ENCODE measurements at places on chromosomes 3 and 15.

DNA sequence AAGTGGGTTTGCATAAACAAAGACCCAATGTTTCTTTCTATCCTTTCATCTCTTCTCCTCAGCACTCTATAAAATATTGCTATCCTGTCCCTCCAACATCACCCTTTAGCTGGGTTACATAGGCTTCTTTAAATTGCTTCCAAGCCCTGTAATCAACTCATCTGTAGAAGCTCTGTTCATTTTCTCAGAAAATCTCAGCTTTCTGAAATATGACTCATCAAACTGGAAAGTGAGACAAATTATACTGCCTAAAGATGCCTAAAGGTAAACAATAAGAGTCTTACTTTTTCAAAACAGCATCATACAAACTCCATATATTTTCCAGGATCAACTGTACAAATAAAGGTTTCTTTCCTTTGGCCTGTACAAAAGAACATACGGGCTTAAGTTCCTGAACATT lies 33.8 kb downstream of the EFL1 start:
- DNase-seq: no peak

- DNase-seq: no peak
Measured at GRCh38 chr3:45538641-45538986, 55.9 kb upstream of the LIMD1 start.

DNA sequence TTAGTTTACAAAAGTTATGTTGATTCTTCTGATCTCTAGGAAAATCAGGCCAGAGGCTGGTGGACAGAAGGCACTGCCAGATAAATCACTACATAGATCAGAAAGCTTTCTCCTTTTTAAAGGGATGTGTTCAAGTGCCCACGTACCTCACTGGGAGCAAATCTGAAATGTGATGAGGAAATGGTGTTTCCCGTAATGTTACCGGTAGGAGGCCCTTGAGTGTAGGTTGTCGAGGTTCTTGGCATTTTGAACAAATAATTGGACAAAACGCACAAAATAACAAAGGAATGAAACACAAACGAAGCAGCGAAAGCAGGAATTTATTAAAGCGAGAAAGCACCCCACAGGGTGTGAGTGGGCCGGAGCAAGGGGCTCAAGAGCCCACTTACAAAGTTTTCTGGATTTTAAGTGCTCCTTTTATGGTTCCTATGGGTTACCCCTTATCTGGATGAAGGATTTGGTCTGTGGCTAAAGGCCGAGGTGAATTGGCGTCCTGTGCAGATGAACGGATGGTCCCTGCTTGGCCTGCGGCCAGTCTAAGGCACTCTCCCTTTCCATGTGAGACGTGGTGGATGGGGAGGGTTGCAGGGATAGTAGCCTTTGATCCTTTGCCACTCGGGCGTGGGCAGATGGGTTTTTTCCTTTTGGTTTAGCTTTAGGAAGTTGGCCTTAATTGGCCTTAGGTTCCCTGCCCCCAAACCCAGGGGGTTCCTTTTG lies 1.0 kb downstream of the SNX1 start:
- DNase-seq: no peak

GRCh38 chr3:3365716-3366115 lies 186.2 kb upstream of the CRBN start:
- no peak for DNase-seq

- no peak for DNase-seq
Measured at GRCh38 chr3:7203969-7204847, 343.3 kb downstream of the GRM7 start.

GRCh38 chr3:123712077-123712860 lies 127.4 kb upstream of the HACD2 start:
- DNase-seq: no peak

DNA sequence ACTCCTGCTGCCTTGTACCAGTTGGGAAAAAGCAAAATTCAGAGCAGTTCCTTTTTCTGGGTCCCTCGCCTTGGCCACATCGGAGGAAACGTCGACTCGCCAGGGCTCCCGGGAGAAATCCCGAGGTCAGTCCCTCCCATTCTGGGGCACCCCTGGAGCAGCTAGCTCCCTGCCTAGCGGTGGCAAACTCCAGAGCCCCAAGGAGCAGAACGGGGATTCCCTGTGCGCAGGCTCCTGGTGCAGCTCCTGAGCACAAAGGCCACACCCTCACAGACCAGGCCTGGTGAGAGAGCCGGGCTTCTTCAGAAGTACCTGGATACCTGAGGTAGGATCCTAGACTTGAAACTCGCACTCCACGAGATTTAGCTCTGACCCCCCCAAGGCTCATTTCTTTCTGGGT lies 2.6 kb downstream of the LRRC3B start:
- DNase-seq: no peak

- DNase-seq: no peak
Measured at GRCh38 chr3:73687106-73688004, 62.6 kb upstream of the PDZRN3 start.

- DNase-seq: no peak
Measured at GRCh38 chr15:60391722-60392315, 6.0 kb downstream of the ANXA2 start.

DNA sequence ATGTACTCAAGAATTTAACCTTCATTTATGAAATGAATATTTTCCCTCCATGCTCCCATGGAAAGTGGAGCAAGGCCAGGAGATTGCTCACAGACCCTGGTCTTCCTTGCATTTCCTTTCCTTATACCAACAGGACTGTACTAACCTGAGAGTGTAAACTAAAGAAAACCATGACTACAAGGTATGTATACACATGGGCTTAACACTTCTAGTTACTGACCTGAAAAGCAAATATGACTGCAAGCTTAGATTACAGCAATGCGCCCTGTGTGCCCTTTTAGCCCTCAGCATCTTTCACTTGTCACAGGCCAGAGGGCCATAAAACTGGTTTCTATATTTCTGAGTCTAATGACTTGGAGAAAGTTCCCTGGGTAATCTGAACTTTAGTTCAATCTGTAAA lies 52.1 kb downstream of the NEK10 start:
- no peak for DNase-seq

DNA sequence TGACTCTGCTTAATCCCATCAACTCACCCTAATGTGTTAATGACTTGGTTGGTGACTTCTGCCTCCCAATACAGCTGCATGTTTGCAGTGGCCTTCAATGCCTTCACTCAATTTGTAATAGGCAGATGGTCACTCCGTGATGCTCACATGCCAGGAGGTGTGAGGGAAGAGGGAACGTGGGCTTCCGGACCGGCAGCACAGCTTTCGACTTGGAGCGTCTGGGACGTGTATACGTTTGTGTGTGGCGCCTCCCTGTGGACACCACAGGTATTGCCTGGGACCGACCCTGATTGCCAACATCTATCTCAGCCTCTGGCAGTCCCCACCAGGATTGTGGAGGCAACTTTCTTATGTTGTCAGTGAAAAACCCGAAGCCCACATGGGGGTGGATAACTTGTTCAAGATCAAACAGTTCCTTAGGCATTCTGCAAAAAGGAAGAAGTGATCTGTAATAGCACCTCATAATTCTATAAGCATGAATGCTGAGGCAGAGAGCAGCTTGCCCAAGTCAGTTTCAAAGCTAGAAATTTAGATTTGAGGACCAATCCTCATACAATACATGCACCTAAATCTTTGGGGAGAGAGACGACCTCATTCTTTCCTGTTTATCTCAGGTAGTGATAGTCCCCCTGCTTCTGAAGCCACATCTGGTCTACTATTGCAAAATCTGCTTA lies 16.9 kb downstream of the MRPL46 start:
- DNase-seq: peak; percentile 51

GRCh38 chr15:90994059-90994416 lies 297 bp downstream of the PRC1 start:
- DNase-seq: no peak

- DNase-seq: no peak
Measured at GRCh38 chr3:173933113-173933512, 535.6 kb downstream of the NLGN1 start.

- no peak for DNase-seq
Measured at GRCh38 chr3:141942006-141942405, 65.6 kb downstream of the ATP1B3 start.

DNA sequence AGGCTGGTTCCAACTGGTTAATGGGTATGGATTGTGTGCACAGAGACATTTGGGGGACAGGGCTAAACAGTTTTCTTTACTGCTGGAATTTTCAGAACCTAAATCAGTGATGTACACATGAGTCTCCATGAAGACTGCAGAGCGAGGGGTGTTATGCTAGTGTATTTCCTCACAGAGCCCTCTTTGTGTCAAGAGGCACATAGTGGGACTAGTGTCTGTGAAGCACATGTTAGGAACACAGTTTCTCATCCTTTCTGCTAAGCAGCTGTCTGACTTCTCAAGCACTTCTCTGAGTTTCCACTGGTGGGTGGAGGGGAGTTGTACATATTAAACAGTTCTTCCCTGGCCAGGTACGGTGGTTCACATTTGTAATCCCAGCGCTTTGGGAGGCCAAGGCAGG lies 9.4 kb upstream of the STARD5 start:
- DNase-seq: no peak

DNA sequence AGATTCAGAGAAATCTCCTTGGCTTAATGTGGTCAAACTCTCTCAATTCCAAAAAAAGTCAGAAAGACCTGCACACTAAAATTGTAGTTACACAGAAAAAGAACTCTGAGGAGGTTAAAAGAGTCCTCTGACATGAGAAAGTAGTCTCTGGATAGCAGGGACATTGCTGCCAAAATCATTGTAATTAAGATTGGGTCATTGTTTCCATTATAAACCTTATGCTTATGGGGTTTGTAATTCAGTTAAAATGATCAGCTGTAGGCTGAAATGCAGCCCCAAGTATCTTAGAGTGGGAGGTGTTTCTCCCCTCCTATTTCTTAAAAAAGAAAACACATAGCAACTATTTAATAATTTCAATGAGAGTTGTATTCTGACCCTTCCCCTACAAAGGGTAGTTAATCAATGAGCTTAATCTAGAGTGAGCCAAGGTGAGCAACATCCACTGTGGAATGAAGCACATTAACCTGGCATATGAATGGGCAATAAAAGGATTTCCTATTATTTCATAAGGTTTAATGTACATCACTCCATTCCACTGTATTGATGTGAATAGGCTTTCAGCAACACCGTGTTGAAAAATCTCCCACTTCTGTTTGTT lies 406.9 kb downstream of the TIGIT start:
- no peak for DNase-seq

DNA sequence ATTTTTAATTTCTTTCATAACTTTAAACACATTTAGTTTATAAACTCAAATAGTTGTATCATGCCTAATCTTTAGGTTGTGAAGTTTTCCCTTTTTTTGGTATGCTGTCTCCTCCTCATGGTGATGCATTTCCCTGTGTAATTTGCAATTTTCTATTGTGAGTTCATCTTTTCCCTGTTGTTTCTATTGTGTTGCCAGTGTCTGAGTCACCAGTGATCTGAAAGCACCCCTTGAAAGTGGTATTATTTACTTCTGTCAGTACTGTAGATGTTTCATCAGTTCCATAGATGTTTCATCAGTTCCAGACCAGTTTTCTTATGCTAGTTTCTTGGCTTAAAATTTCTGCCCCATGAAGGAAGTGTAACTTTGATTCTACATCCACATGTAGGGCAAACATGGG lies 80.6 kb downstream of the OXSM start:
- DNase-seq: no peak

Data from GM19239 (cell line).